ENCODE measurements at places on chromosomes 4 and X.

DNA sequence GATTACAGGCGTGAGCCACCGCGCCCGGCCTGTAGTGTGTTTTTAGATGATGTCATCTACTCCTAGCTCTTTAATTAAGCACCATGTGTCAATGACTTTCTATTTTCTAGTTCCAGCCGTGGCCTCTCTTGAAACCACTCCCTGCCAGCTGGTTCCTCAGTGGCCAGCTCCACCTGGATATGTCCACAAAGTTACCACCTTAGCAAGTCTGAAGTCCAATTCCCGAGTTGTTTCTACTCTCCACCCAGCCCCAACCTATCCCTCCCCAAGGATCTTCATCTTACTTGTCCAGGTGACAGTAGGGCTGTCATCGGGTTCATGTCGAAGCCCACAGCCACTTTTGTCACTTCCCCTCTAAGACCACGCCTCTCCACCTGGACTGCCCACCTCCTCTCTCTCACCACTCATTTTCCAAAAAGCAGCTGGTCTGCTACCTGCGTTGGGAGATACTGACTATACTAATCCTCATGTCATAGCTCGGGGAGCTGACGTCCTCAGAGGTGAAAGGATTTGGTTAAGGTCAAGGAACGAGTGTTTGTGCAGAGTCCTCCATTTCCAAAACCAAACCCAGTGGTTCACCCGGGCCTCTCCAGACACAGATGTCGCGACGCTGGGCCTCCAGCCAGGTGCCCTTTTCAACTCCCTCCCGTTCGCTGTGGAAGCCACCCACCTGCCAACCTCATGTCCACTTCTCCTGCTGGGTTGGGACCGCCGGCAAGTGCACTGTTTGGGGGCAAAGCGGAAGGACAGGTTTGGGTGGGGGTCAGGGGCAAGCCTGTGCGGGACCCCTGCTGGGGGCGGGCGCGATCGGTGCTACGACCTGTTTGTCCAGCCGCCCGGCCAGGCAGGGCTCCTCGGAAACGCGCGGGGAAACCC is 704 bp downstream of the FAM3A start:
- no peaks in the 10 kb centered on the region for H3K27me3 ChIP-seq
- H3K4me3 ChIP-seq, result peak overlapping the region; percentile 74
- DNase-seq, result peak; percentile 29
- H3K36me3 ChIP-seq, result no peaks in the 10 kb centered on the region

GRCh38 chr4:105894660-105895582 is at the start of gene NPNT:
TSS of gene NPNT (plus strand) at chr4:105895471. CDS start at chr4:105895653, 182 bp downstream.
- DNase-seq, result peak; percentile 8
- H3K4me3 ChIP-seq, result peak within 1 kb of the TSS; percentile 42
- no peak within 1 kb of the TSS for H3K27ac ChIP-seq
- H3K36me3 ChIP-seq, result no peaks in the 10 kb centered on the region
- no peaks in the 10 kb centered on the region for H3K4me1 ChIP-seq
- H3K27me3 ChIP-seq, result peaks cover 90% of the 10 kb centered on the region

DNA sequence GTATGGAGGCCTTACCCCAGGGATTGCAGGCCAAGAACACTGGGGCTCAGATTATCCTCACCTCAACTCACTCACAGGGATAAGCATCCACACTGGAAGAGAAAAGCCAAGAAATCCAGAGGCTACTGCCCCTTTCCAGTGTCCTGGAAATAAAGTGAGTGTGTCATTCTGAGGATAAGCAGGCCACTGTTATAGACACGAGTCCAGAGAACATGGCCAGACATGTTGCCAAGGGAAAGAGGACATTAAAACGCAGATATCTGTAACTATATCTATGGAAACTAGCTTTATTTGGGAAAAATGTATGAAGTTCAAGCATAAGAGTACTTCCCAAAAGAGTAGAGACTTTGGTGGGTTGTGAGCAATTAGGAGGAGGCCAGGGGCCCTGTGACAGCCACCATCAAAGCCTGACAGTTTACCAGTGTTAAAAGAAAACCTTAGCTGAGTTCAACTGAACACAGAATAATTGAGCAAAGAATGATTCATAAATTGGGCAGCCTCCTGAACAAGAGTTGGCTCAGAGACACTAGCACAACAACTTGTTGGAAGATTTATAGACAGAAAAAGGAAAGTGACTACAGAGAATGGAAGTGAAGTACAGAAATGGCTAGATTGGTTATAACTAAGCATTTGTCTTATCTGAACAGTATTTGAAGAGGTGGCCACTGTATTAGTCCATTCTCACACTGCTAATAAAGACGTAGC is 1222.2 kb downstream of the STIM2 start:
- no peak overlapping the region for H3K27ac ChIP-seq
- no peaks in the 10 kb centered on the region for H3K27me3 ChIP-seq
- H3K4me3 ChIP-seq, result no peak overlapping the region
- DNase-seq, result no peak
- no peaks in the 10 kb centered on the region for H3K36me3 ChIP-seq

DNA sequence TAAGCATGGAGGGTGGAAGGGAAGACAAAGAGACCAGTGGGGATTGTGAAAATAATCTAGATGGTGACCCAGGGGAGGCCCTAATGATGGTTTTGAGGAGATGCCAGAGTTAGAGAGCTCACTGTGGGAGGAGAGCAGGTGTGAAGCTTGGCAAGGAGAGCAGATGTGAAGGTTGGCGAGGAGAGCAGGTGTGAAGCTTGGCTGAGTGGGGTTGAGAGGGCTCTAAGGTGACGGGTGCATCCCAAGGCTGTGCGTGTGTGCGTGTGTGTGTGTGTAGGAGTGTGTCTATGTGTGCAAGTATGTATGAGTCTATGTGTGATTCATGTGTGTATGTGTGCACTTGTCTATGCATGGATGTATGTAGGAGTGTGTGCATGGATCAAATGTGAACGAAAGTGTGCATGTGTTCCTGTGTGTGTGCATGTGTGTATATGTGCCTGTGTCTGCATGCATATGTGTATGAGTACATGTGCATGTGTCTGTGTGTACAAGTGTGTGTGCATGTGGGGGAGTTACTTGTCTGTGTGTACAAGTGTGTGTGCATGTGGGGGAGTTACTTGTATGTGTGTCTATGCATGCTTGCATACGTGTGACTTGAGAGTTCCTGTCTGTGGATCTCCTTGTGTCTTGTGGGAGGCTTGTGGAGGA is 72.0 kb downstream of the EVC start:
- H3K36me3 ChIP-seq, result peaks cover 5% of the 10 kb centered on the region
- H3K4me3 ChIP-seq, result no peak overlapping the region
- H3K27me3 ChIP-seq, result no peaks in the 10 kb centered on the region
- no peak for DNase-seq
- peaks cover 10% of the 10 kb centered on the region for H3K4me1 ChIP-seq

- 0 out of 2 replicates have a peak, but pooled peaks cover 3% of the 10 kb centered on the region for H3K4me1 ChIP-seq
- H3K4me3 ChIP-seq, result no peak overlapping the region
- H3K27ac ChIP-seq, result no peak overlapping the region
- H3K36me3 ChIP-seq, result no peaks in the 10 kb centered on the region
- H3K27me3 ChIP-seq, result no peaks in the 10 kb centered on the region
Observed at GRCh38 chrX:50747471-50747900, 66.5 kb downstream of the SHROOM4 start.

DNA sequence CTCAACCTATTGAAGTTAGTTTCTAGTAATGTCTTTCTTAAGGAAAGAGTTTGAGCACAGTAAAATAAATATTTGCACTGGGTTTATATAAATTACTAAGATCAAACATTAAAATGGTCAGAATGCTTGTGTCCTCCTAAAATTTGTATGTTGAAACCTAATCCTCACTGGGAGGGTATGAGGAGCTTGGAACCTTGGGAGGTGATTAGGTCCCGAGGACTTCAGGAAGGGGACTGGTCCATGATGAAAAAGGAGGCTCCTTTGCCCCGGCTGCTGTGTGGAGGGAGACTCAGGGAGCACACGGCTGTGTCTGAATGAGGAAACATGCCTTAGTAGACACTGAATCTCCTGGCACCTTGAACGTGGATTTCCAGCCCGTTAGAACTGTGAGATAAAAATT is 221.9 kb downstream of the TENM3 start:
- no peak for DNase-seq
- H3K4me3 ChIP-seq, result no peak overlapping the region
- H3K27me3 ChIP-seq, result no peaks in the 10 kb centered on the region
- no peaks in the 10 kb centered on the region for H3K36me3 ChIP-seq
- no peak overlapping the region for H3K27ac ChIP-seq

DNA sequence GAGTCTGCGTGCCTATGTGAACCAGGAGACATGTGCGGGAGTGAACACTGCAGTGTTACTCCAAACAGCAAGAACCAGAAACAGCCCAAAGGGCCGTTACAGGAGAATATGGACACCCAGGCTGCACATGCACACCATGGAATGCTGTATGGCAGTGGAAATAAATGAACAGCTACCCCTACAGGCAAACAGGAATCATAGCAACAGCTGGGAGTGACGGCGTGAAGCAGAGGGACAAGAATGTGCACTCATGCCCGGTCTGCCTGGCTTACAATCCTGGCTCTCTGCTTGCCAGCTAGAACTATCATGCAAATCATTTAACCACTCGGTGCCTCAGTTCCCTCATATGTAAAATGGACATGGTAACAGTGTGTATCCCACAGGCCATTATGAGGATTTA is 16.6 kb downstream of the GPKOW start:
- no peaks in the 10 kb centered on the region for H3K4me1 ChIP-seq
- no peaks in the 10 kb centered on the region for H3K36me3 ChIP-seq
- no peak overlapping the region for H3K27ac ChIP-seq
- DNase-seq, result peak; percentile 68
- H3K4me3 ChIP-seq, result no peak overlapping the region
- no peaks in the 10 kb centered on the region for H3K27me3 ChIP-seq

GRCh38 chr4:113739197-113739596 is 22.3 kb downstream of the CAMK2D start:
- 0 out of 2 replicates have a peak, but pooled peaks cover 6% of the 10 kb centered on the region for H3K36me3 ChIP-seq
- no peak overlapping the region for H3K4me3 ChIP-seq
- H3K27ac ChIP-seq, result 0 out of 2 replicates have a peak overlapping the region, but pooled peaks have one; percentile 1

- DNase-seq, result no peak
- H3K4me1 ChIP-seq, result no peaks in the 10 kb centered on the region
Observed at GRCh38 chr4:11005300-11005699, 320.7 kb upstream of the CLNK start.
